Activated CD4-positive, alpha-beta T cell treated with anti-CD3 and anti-CD28 coated beads, Interleukin-2, amount 50 U/mL, for 1 hour (primary cell): ENCODE measurements at places on chromosomes 7 and 10.

DNA sequence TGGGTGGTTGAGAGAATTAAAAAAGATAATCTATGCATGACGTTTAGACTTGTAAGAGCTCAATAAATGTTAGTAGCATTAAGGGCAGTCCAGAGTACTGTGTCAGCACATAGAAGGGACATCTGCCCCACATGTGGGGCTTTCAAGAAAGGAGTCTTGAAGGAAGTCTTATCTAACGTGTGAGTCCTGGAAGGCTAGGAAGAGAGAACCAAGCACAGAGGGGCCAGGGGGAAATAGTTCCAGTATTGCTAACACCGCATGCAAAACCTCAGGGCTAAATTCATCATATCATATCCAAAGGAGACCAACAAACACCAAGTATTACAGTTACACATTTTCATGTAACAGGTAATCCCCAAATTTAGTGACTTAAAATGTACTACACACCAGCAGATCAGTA lies 122.7 kb downstream of the AOAH start:
- DNase-seq, result no peak

GRCh38 chr7:102836191-102836919 lies 76.4 kb upstream of the LRRC17 start:
- DNase-seq, result no peak

- no peak for DNase-seq
Measured at GRCh38 chr10:85901599-85901998, 465.0 kb downstream of the GRID1 start.

GRCh38 chr7:137446025-137446424 lies 102.5 kb upstream of the PTN start:
- DNase-seq, result no peak

- no peak for DNase-seq
Measured at GRCh38 chr7:70346844-70347462, 748.7 kb downstream of the AUTS2 start.

DNA sequence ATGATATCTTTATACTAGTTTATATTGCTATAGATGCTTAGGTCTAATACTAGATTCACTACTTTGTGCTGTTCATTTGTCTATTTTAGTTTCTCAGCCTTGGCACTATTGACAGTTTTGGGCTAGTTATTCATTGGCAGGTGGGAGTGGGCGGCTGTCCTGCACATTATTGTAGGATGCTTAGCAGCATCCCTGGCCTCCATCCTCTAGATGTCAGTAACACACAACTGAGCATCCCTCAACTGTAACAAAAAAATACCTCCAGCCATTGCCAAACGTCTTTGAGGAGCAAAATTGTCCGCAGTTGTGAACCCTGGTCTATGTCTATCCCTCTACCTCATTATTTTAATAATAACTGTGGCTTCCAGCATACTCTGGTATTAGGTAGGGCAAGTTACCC lies 34.4 kb upstream of the PNLIP start:
- no peak for DNase-seq

GRCh38 chr7:22204312-22204711 lies 152.6 kb downstream of the RAPGEF5 start:
- no peak for DNase-seq

DNA sequence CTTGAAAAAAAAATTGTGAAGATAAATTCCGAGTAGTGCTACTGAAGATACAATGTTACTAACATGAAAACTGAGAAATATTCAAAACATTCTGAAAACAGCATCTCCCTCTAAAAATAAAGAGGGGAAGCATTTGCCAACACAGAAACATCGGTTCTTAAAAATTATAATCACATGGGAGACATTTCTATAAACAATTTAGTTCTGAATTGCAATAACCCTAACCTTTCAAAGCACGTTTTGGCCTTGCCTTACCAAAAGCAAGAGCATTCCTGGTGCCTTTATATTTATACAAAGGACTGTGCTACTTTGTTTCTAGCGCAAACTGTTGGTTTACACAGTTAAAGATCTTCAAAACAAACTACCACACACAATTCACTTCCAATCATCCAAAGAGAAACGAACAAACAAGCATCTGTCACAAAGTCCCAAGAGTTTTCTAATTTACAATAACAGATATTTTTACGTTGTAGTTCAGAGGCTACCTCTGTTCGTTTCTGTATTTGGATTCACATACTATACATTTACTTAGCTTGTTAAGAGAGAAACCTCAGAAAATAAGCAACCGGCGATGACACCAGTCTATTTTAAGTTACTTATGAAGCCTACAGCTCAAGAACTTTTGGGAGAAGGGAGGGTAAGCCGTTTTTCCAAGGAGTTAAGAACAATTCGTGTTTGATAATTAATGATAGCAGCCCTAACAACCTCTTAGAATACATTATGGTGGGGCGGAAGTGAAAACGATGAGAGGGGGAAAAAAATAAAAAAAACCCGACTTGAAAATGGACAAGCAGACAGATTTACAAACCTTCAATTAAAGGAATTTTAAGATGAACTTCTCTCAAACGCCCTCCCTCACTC lies 1.3 kb downstream of the ABI1 start:
- DNase-seq, result no peak

- no peak for DNase-seq
Measured at GRCh38 chr7:15855525-15856109, 169.1 kb upstream of the MEOX2 start.

GRCh38 chr7:130909881-130910672 lies 176.1 kb upstream of the KLF14 start:
- DNase-seq, result no peak

- DNase-seq, result no peak
Measured at GRCh38 chr7:129902788-129903422, 49.9 kb downstream of the UBE2H start.

DNA sequence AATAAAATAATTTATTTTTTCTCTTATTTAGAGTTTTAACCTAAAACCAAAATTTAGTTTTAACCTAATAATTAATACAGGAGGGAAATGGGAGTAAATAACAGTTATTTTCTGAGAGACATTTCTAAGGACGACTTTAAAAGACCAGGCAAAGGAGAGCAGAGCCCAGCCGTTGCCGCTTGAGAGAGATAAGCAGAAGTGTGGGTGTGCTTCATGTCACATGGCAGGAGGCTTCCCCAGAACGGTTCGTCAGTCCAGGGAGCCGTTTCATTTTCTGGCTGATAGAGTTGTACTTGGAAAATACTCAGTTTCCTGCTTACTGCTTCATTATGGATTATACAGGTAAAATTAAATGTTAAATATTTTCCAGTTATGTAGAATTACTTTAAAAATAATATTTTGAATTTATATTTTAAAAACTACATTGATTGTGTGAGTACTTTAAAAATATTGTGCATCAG lies 61.4 kb downstream of the ST7 start:
- peak; percentile 14 for DNase-seq

- DNase-seq, result no peak
Measured at GRCh38 chr7:128660596-128660995, 11.5 kb upstream of the GARIN1A start.

DNA sequence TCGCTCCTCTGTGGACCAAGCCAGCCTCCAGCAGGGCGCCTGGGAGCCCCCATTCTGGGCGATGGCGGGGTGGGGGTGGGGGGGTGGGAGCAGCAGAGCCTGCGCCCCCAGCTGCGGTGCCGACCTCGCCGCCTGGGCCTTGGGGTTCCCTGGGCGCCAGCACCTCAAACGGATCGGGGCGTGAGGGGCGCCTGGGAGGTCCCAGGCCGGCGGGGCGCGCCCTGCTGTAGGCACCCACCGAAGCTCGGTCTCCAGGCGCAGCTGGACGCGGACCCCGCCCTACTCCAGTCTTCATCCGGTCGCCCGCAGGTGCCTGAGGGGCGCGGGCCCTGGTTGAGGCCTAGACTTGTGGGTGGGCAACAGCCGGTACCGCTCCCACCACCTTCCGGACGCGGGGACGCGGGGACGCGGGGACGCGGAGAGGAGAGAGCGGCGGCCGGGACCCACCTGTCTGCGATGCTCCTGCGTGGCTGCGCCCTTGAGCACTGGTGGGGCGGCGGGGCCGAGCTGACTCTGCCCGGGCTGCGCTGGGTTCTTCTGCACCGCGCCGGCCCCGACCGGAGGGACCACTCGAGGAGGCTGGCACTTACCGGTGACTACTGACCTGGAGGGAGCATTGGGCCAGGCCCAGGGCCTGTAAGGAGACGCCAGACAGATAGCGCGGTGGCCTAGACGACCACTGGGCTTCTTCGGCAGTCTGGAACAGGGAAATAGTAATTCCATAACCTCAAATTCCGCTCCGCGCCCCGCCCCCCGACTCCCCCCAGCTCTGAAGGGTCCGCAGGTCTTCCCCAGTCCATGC lies 5.5 kb upstream of the KCP start:
- no peak for DNase-seq

DNA sequence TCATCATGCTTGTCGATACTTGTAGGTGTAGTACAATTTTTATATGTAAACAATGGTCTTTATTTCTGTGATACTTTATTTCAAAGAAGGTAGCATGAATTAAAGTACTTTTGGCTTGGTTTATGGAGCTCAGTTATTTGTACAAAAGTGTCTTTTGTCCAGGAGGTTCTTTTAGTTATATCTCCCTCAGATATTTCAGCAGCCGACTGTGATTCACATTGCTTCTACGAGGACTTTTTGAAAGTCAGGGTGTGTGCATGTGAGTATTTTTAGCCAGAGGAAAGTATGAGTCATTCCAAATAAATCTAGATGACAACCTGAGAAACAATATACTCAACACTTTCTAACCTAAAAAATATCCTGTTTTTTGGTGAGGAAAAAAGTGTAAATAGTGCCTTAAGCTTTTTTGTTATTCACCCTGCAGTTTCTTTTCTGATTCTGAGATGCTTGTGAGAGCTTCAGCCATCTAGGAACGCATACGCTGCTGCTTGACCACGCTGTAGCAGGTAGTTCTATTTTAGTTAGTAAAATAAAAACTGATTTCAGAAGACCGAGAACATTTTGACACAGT lies 595 bp upstream of the SUN1 start:
- DNase-seq, result no peak

GRCh38 chr10:31116226-31116625 lies 84.6 kb upstream of the ZNF438 start:
- DNase-seq, result no peak

DNA sequence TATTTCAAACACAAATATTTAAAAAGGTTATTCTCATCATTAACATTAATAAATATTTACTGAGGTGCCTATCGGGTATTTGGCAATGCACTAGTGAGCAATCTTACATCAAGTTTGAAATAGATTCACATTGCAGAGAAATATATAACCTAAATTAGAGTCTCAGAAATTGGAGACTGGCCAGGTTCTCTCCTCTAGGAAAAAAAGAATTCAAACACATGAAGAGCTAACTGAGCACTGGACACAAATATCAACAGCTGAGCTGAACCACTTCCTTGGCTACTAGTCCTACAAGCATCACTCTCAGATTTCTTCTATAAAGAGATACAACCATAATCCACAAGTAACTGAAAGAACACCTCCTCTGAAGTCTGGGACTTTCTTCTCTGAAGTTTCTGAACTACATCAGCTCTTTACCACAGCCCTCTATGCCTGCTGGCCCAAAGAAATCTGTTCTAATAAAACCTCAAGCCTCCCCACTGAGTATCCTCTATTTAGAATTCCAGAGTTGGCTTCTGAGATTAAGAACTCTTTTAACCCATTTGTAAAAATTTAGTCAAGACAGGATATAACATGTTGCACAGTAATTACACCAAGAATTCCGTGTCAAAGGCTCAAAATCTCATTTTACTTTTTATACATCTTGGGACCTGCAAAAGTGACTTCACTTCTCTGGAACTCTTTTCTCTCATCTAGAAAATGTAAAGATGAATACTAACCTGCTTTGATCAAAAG lies 45.2 kb downstream of the MTERF1 start:
- no peak for DNase-seq

GRCh38 chr7:137934941-137935883 lies 66.7 kb downstream of the CREB3L2 start:
- DNase-seq, result no peak

GRCh38 chr10:104447331-104447730 lies 93.7 kb downstream of the CFAP58 start:
- DNase-seq, result no peak

GRCh38 chr7:141731476-141732149 lies 6.5 kb upstream of the SSBP1 start:
- DNase-seq, result no peak

- DNase-seq, result no peak
Measured at GRCh38 chr7:116122972-116123595, 87.3 kb upstream of the TES start.

DNA sequence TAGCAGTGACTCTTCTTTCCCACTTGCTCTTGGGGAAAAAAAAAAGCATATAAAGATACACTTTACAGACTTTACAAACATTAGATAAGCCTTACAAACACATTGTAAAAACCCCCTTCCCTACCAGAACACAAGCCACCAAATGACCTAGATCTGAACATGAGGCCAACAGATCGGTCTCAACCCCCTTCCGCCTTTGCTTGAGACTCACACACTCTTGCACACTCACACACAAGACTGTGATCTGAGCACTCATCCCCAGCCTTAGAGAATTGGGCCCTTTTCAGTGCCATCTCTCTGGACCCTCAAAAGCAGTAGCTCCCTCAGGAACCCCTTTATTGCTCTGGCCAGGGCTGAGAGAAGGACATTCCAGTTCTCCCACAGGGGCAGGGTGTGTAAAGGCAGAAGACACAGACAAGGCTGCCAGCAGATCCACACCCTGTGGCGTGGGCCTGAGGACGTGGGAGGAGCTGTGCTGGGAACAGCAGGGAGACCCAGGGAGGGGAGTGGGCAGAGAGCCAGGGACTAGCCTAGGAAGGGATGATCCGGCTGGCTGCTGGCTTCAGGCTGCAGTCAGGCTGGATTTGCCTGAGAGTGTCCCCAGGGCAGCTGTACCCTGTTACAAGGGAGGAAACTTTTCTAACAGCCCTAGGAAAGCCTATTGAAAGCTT lies 206.7 kb downstream of the KIAA1217 start:
- DNase-seq, result no peak

GRCh38 chr7:80942261-80943041 lies 23.6 kb upstream of the SEMA3C start:
- no peak for DNase-seq

DNA sequence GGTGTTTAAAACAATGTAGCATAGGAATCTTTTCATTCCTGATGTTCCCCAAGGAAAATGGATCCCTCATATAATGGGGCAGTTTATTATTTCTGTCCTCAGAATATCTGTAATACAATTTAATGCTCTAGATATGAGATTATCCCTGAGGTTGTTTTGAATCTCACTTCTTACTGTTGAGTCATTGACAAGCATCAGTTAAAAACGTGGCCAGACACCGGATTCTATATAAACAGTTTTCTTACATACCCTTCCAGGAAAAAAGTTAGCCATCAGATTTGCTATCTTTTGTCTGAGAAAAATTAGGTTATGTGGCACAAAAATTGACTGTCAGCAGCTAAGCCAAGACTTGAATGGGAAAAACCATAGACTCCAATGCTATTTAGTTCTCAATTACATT lies 539.8 kb upstream of the CELF2 start:
- no peak for DNase-seq

- DNase-seq, result peak; percentile 31
Measured at GRCh38 chr10:130179640-130180039, 43.4 kb downstream of the GLRX3 start.
